ENCODE measurements at places on chromosomes 1 and 21.

DNA sequence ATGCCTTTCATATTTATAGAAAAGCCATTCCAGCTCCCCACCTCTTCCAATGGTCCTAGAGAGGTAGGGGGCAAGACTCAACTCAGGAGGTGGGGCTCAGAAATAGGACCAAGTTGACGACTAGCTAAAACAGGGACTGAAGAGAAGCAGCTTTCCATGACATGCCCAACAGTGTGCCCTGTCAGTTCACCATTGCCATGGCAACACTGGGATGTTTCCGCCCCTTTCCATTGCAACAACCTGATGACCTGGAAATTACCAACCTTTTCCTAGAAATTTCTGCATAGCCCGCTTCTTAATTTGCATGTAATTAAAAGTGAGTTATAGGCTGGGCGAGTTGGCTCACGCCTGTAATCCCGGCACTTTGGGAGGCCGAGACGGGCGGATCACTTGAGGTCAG, 22.4 kb upstream of the INTS3 start:
- DNase-seq: no peak

DNA sequence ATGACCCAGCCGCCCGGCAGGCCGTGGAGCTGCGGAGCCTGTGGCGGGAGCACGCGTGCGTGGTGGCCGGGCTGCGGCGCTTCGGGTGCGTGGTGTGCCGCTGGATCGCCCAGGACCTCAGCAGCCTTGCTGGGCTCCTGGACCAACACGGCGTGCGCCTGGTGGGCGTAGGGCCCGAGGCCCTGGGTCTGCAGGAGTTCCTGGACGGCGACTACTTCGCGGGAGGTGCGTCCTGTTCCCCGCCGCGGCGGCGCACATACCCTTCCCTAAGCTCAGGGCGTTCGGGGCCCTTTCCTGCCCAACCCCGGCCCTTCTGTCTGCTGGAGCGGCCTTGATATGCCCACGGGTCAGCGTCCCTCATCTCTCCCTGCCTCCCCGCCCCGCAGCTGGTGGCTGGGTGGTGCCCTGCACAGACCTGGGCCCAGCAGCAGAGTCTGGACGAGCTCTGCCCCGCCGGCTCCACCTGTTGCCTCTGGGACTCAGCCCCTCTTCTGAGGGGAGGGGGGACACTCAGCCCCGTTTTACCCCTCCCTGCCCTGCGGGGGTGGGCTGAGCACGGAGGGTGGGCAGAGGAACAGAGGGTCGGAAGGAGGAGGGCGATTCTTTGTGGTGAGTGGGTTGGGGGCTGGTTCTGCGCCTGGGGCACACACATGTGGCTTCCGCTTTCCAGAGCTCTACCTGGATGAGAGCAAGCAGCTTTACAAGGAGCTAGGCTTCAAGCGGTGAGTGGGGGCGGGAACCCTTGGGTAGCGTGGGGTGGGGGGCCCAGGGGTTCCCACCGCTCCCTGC, 688 bp downstream of the PRXL2B start:
- DNase-seq: peak; percentile 54

GRCh38 chr1:6911974-6912373, 126.7 kb downstream of the CAMTA1 start:
- DNase-seq: no peak

GRCh38 chr1:235649368-235650163, at the start of gene GNG4:
Gene GNG4, minus strand, starts transcription at chr1:235649784. Its CDS starts 65,946 bp downstream, at chr1:235583838.
- peak; percentile 67 for DNase-seq

DNA sequence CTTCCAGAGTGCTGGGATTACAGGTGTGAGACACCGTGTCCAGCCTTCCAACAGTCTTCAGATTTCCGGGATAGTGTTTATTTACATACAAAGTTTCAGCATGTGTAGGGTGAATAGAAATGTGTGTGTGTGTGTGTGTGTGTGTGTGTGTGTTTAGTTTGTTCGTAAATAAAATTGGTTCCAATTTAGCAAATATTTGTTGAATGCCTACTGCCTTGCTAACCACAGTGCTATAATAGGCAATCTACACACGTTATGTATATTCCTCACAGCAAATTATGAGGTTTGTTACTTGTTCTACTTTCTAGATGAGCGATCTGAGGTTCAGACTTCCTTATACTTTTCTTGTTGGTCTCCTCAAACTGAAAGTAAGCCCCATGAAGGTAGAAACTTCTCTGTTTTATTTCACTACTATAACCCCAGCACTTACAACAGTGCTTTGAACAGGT, 32.8 kb upstream of the EPS15 start:
- no peak for DNase-seq

DNA sequence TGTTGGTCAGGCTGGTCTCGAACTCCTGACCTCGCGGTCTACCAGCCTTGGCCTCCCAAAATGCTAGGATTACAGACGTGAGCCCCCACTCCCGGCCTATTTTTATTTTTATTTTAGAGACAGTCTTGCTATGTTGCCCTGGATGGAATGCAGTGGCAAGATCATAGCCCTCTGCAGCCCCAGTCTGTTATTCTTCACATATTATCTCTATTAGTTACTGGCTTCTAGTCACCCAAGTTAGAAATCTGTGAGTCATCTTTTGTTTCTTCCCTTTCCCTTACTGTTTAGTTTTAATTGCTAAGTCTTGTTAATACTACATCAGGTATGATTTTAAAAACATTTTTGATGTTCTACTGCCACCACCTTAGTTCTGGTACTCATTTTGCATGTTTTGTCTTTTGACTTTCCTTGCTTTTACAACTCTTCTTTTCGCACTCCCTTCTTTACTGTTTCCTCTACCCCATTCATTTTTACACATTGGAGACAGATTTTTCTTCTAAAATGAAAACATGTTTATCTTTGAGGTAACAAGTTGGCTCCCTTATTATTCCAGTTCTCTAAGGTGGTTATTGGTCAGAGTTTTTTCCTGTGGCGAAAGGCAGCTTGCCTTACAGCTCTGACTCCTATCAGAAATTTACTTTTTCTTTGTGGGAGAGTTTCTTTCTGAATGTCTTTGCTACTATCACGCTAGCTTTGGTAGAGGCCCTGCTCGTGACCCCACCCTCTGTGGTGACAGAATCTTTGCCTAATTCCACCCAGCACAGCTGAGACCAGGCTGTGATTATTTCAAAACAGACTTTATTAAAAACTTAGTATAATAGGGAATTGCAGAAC, 19.5 kb downstream of the ZMYM4 start:
- DNase-seq: no peak

DNA sequence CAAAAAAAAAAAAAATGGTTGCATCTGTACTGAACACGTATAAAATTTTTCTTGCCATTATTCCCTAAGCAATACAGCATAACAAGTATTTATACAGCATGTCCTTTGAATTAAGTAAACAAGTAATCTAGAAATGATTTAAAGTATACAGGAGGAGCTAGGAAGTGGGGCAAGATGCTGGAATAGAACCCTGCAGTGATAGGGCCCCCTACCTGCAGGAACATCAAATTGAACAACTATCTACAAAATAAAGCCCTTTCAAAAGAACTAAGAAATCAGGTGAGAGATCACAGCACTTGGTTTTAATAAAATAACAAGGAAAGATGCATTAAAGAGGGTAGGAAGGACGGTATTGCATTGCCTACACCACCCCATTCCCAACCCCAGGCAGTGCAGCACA, 10.9 kb downstream of the TSHB start:
- no peak for DNase-seq

GRCh38 chr21:38843806-38844503, 38.2 kb downstream of the ETS2 start:
- DNase-seq: no peak

GRCh38 chr1:16307222-16307621, 45.1 kb downstream of the FBXO42 start:
- no peak for DNase-seq

DNA sequence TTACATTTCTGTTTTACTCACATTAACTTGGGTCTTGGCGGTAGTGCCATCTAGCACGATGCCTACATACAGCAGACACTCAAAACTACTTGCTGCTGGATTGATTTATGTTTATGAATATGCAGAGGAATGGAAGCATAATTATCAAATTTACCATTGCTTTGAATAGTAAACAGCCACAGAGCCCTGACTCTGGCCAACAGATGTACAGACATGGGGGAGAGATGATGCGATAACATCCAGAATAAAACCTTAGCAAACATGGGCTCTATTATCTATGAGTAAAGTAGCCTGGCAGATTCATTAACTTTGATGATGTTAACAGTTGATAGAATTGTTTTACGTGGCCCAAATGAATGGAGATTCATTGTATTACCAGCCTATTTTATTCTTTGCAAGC, 42.8 kb downstream of the PTGFR start:
- DNase-seq: no peak

DNA sequence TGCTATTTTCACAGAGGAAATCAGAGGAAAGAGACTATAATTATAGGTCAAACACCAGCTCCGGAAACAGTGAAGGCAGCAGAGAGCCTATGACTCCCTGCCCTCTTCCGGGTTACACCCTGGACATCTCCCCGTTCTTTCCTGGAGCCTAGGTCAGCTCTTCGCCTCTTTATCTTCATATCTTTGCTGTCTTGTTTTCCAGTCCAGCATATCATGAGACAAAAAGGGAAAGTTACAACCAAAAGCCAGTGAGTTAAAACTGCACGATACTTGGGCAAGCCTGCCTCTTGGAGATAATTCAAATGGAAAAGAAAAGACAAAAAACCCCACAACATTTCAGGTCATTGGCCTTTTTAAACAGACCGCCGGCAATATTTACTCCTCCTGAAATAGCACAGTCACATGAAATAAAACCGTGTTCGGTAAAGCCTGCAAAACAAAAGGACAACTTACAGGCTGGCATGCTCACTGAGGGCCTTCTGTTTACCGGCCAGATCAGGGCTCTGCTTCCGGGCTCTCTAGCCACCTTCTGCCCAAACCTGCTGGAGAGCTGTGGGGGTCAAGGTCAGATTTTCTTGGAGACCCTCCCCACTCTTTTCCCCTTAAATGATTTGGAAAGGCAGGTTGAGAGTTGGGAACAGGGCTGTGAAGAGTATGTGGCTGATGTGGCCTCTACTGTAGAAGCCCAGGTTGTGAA, 42.8 kb upstream of the PPP2R5A start:
- no peak for DNase-seq

DNA sequence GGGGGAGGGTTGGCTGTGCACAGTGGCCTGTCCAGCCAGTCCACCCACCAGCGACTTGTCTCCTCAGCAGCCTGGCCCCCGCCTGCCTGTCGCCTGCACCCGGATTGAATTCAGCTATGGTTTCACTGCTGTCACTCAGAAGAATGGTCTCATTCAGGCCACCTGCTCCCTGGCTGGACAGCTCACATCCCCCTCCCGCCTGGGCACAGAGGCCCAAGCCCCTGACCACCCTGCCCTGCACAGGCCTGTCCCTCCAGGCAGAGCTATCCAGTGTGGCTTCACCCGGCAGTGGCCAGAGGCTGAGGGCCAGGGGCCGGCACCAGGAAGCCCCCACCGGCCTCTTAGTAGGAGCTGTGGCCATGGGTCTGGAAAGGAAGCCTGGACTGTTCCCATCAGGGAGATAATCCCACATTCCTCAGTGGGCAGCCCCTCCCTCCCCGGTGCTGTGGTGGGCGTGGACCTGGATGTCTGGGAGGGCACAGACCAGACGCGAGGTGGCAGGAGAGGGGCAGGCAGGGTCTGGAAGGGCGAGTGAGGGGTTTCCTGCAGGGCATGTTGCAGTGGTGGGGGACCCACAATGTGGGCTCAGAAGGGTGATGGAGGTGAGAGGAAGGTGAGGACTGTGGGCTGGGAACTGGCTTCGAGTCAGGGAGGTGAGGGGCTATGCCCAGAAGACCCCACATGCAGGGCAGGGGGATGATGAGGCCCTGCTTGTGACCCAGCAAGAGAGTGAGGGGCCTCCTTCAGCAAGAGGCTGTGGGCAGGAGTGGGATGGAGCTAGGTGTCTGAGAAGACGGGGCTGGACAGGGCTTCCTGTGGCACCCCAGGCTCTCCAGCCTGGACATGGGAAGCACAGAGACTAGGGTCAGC, 30.4 kb downstream of the WNT9A start:
- DNase-seq: no peak

- DNase-seq: no peak
Measured at GRCh38 chr1:226762988-226763904, 24.2 kb upstream of the ITPKB start.

GRCh38 chr1:84851839-84852238, 41.2 kb downstream of the LPAR3 start:
- DNase-seq: no peak

DNA sequence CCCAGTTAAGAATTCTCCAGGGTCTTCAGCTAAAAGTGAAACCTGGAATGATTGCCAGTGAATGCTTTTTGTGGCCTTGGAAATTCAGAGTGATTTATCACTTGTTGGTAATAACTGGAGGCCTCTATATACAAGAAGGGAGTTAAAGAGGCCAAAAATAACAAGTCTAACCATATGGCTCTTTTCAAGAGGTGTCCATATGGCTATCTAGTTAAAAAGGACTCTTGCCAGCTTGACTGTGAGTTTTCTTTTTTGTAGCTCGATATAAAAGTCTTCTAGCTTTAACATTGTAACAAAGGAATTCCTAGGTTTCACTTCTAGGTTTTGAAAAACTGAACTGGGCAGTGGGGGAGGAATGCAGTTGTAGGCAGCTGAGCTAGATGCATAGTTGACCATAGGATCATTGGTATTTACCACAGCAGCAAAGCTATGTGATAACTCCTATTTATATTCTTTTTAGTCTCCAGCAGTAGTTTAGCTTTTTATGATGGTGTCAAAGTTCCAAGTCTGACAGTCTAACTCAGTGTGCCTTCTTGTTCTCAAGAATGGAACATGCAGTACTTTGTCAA, 44.4 kb downstream of the CACHD1 start:
- no peak for DNase-seq

DNA sequence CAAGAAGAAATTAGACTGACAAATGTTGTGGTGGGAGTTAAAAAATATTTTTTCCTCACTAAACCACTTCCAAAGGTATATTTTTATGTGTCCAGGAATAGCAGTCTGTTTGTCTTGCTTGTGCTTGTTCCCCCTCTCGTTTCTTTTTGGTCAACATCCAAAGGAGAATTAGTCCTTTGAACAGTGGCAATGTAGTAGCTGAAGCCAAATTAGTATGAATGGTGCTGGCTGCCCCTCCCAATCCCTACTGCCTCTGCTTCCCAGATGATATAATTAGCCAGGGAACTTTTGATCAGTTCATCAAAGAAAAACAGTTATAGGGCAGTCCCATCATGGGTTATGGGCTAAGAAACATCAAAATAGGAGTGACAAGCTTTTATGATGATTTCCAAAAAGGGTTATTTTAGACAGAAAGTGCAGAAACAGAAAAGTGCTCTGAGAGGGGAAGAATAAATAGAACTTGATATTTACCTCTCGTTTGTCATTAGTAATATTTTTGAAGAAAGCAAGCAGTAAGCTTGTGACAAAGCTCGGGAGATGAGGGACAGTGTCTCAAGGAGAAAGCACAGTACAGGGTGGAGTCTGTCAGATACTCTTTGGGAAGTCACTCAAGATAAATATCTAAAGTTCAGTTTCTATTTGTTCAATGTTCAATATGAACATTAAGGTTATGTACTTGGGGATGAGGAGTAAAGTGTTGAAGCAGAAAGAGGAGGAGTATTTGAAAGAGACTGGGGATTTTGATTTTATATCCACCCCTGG, 239.1 kb downstream of the HLX start:
- no peak for DNase-seq

GRCh38 chr1:97334454-97334853, 586.4 kb downstream of the DPYD start:
- DNase-seq: no peak

GRCh38 chr1:61078618-61079295, 3.6 kb upstream of the NFIA start:
- DNase-seq: no peak
